ENCODE measurements at places on chromosomes 4 and X.

GRCh38 chr4:99088023-99088449 lies 552 bp downstream of the ADH5 start:
- DNase-seq: peak; percentile 53

DNA sequence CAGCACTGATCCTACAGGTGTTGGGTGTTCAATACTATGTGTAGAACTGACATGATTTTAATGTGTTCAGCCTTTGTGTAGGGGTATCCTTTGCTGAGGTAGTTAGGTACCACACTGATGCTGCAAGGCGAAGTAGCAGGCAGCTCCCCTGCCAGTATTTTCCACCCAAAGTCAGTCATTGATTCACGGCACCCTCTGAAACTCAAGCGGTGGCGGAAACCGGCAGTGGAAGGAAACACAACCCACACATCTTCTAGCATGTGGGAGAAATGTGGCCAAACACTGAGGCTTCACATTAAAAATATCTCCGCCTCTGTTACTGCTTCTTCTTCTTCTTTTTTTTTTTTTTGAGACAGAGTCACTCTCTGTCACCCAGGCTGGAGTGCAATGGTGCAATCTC lies 126.3 kb downstream of the AASDH start:
- no peak for DNase-seq

DNA sequence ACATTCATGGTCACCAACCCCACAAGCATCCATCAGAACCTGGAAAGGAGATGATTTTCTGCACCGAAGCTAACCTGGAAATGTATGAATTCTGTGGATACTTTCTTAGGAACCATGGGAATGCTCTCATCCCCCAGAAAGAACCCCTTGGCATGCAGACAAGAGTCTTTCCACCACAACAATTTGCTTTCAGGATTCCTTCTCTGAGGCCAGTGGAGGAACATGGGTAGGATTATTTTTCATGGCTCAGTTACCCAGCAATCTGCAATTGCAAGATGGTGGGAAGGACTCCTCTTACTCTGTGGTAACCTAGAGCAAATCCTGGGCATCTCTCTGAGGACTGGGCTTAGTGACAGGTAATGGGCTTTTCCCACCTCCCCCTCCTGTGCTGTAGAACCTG lies 131.9 kb upstream of the MSX1 start:
- DNase-seq: no peak

DNA sequence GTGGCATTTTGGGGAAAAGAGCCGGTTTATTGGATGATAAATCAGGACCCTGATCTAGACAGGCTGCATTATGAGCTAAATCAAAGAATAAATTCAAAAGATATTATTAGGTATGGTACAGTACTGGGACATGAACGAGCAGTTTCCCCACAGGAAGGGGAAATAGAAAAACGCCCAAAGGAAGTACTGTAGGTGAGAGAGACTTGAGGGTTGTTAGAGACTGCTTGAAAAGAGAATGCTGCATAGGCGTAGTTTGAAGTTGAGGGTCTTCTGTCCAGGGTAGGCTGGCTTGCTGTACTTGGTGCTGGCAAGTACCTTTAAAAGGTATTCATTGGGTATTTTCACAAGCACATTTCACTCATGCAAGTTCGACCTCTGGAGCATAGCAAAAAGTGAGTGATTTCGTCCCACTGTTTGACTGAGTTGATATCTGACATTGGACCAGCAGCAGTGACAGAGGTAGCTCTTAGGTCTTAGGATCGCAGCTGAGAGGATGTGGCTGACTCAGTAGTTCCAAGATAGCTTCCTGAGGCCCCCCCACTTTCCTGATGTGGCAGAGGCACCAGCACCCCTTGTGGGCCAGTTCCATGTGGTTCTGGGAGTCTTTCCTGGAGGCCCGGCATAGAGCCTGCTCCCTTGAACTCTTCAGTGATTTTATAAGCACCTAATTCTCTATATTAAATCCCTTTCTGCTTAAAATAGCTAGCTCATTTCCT lies 64.3 kb downstream of the TMEM131L start:
- DNase-seq: no peak

DNA sequence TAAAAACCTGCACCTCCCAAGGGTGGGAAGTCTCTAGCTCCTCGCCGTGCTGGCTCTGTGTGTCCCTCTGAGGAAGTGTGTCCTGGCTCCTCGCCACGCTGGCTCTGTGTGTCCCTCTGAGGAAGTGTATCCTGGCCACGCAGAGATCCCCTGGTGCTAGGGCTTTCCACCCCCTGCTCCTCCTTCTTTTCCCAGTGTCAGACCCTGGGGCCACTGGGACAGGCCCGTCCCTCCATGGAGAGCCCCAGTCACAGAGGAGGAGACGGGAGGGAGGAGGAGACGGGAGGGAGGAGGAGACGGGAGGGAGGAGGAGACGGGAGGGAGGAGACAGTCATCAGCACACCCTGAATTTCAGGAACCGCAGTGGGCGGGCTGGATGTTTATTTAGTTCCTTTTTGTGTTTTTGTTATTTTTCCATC lies 53.8 kb upstream of the HGFAC start:
- peak; percentile 73 for DNase-seq

All from H4 (cell line).